ENCODE measurements at places on chromosomes 5 and 9.

GRCh38 chr5:90934738-90935137 is 376.1 kb downstream of the ADGRV1 start:
- no peak for DNase-seq

DNA sequence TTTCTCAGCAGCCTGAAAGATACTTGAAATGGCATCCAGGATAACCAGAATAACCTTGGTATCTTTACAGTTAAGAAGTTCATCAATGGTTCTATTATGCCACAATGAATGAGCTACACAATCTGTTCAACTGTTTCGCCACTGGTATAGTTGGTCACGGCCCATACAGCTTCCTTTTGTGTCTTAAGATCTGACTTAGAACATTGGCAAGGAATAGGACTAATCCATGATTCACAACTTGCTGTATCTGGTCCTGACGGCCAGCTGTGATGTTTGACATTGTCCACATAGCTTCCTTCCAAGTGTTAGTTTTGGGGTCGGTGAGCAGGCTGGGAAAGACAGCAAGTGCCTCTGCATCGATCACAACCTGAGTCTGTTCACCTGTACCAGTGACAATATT is 113.3 kb upstream of the RAD23B start:
- no peak for DNase-seq

- DNase-seq, result no peak
These were observed 7.4 kb downstream of the EEIG1 start for GRCh38 chr9:127973169-127974000.

GRCh38 chr5:62011089-62011664 is 294.8 kb upstream of the KIF2A start:
- DNase-seq, result no peak

GRCh38 chr5:148991566-148991965 is 71.3 kb downstream of the SH3TC2 start:
- no peak for DNase-seq

DNA sequence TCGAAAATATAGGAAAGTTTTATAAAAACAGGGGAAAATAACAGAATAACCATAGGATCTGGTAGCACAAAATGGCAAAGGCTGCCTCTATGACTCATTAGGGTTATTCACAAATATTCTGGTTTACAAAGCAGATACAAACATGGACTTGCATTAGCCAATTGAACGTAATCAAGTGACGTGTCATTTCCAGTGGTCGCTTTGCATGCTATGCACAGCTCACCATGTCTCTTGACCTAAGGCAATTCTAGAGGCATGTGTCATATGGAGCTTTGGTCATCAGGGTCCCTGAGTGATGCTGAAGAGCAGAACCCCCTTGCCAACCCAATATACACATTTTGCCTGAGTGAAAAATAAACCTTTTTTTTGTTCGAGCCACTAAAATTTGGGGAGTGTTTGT is 158.8 kb downstream of the TMEM161B start:
- DNase-seq, result no peak

- no peak for DNase-seq
These were observed 89.6 kb upstream of the BNC2 start for GRCh38 chr9:16960084-16960483.

DNA sequence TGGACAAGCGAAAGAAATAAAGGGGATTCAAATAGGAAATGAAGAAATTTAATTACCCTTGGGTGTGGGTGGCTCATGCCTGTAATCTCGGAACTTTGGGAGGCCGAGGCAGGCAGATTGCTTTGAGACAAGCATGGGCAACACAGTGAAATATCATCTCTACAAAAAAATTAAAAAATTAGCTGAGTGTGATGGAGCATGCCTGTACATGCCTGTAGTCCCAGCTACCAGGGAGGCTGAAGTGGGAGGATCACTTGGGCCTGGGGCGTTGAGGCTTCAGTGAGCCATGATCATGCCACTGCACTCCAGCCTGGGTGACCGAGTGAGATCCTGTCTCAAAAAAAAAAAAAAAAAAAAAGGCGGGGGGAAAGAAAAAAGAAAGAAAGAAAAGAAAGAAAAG is 4.0 kb upstream of the RCL1 start:
- no peak for DNase-seq

DNA sequence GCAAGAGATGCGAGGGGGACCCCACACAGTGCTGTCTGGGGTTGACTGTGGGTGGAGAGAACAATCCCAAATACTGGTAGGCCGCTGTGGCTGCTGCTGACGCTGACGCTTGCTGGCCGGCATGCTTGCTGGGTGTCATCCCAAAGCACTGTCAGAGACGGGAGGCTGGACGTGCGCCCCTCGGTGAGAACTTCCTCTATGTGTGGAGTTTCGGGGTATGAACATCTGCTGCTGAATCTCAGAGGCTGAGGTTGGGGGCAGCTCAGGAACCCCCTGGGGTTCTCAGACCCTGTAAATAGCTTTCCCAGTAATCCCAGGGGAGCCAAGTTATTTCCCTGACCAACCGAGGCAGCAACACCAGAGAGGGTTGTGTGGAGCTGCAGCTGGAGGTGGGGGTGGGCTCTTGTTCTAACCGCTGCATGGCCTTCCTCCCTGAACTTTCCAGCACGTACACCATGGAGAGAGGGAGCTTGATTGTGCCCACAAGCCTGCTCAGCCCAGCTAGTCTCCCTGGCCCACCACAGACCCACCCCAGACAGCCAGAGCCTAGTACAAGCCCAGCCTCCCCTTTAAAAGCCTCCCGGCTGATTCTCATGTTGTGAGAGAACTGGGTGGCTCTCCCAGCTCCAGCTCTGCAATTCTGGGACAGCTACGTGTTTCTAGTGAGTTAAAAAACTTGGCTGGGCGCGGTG is 21.8 kb upstream of the SLC12A7 start:
- DNase-seq, result no peak

GRCh38 chr5:73883646-73884045 is 257.6 kb downstream of the ARHGEF28 start:
- DNase-seq, result no peak

- no peak for DNase-seq
These were observed 198.1 kb downstream of the GADD45G start for GRCh38 chr9:89802781-89803355.

GRCh38 chr9:136171009-136171800 is 33.7 kb downstream of the LHX3 start:
- DNase-seq, result no peak

- DNase-seq, result no peak
These were observed 5.8 kb downstream of the ADAMTS6 start for GRCh38 chr5:65475895-65476294.

DNA sequence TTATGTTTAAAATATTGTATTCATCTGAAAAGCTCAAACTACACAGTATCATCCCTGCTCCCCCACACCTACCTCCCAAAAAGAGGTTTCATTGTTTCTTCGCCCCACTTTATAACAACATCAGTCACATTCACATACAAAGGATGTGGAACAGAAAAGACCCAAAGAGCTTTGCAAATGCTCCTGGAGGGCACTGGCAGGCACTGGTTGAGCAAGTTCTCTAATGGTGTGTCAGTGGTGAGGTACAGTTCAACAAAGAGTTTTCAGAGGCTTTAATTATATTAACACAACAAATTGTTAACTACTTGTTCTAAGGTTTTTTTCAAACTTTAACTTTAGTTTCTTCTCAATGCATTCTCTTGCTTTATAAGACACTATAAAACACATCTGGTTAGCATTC is 54.1 kb upstream of the ECM2 start:
- DNase-seq, result no peak

DNA sequence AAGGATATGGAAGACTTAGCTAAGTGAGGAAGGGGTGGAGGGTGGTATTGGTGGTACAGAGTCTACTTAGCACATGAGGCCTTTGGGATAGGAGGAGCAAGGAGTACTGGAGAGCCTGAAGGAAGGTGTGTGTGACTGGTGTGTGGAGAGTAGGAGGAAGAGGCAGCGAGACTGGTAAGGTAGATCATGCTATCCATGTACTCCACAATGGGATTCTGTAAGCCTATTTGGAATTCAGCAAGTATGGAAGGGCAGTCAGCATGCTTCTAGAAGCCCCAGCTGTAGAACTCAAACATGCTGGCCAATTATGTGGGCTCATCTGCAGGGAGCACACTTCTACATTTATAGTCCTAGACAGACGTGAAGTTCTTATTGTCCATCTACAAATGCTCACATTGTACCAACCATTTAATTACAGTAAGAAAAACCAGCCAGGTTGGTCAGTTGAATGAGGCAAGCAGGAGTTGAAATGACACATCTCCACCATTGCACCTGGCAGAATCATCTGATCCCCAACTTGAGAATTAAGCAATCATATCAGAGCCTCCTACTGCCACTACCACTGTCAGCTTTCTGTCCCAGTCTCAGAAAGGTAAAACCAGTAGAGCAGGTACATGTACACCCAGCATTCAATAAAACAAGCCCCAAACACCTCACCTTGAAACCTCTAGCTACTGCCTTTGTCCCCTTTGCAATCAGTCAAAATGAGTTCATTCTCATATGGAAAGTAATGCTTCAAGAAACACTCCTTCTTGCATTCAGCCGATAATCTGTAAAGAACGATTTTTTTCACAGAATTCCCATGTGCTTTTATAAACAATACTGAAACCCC is 60.9 kb upstream of the GLRX start:
- no peak for DNase-seq

GRCh38 chr9:73031350-73031749 is 78.5 kb upstream of the ALDH1A1 start:
- no peak for DNase-seq

DNA sequence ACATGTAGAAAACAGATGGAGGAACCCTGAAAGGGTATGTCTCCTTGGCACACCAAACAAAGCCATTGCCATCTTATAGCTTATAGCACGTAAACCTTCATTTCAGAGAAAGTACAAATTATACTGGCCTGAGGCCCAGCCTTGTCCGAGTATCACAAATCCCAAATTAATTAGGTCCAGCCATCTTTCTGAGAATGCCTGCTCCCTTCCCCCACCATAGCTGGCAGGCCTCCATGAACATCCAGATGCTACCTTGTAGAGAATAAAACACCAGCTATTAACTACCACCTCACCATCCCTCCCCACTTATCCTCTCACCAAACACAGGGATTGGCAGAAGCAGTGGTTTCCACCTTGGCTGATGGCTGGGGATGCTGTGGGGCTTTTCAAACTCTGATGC is 224.0 kb downstream of the SPOCK1 start:
- DNase-seq, result no peak

GRCh38 chr9:132040246-132040645 is 39.4 kb downstream of the MED27 start:
- DNase-seq, result no peak

GRCh38 chr5:68823301-68823700 is 270.5 kb upstream of the SLC30A5 start:
- no peak for DNase-seq

- DNase-seq, result no peak
These were observed 26.6 kb upstream of the OR2K2 start for GRCh38 chr9:111356481-111357244.

- DNase-seq, result no peak
These were observed 119.2 kb downstream of the SMARCA2 start for GRCh38 chr9:2134391-2134790.

All from stimulated activated CD8-positive, alpha-beta memory T cell treated with anti-CD3 and anti-CD28 coated beads, Interleukin-4, amount 100 ng/mL, for 1 hour (primary cell).